ENCODE measurements at places on chromosomes 5 and 9.

DNA sequence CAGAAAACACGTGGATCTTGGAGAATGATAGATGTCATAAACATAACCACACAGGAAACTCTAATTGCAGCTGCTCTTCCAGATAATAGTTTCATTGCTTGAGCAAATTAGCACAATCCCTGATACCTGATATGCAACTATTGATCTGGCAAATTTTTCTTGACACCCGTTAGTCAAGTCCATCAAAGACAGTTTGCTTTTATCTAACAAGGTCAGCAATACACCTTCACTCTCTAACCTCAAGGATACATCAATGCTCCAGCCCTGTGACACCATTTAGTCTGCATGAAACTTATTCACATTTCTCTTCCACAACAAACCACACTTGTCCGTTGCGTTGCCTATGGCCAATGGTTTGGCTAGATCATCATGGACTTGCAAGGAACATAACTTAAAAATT, 16.6 kb downstream of the UGT3A1 start:
- DNase-seq = no peak

DNA sequence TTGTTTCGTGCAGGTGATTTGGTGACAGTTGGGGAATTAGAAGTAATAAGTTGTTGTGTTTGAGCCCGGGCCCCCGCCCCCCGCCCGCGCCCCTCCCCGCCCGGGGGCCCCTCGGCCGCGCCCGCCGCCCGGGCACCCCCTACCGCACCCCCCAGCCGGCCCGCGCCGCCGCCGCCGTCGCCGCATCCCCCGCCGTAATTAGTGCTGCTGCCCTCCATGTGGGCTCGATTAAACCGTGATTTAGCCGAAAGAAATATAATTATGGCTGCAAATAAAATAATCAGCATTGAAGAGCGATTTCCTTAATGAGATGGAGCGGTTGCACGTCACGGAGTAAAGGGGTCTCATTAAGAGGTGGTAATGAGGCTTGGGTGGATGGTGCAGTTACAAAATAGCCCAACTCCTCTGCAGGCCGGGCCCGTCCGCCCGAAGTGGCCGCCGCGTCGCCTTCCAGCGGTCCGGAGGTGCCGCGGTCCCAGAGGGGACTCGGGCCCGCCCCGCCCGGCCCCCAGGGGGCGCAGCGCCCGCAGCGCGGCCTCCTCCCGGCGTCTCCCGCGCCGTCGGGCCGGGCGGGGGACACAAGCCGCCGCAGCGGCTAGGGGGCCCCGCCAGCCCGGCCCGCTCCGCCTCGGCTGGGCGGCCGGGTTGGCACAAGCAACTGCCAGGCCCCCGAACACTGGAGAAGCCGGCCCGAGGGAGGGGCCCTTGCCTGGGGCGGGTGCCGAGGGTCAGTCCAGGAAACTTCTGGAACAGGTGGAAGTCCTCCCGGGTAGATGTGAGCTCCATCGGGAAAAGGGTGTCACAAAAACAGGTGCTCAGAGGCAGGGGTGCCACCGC, 6.9 kb upstream of the OTP start:
- no peak for DNase-seq

GRCh38 chr5:41707853-41708603, 162.2 kb downstream of the OXCT1 start:
- DNase-seq = no peak

DNA sequence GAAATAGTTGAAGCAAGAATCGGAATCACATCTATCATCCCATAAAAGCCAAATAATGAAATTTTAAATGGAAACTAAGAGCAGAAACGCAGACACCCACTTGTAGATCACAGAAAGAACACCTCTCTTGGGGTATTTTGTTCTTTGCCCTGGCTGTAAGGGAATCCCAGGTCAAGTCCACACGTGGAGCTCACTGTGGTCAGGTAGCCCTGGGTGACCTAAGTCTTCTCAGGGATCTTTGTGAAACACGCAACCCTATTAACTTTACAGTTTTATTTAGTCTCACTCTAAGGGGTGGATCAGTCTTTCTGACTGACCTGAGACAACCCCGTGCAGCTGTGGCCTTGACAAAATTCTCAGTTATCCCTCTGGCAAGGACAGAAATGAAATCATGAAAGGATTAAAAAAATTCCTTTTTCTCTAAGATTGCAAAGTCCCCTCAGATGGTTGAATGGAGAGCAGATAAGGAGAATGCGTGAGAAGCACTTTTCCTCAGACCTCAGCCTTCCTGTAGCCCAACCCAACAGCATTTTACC, 111.6 kb downstream of the NREP start:
- no peak for DNase-seq

GRCh38 chr5:11126844-11127243, 365.8 kb upstream of the DAP start:
- DNase-seq = no peak

Measured in activated CD8-positive, alpha-beta memory T cell treated with anti-CD3 and anti-CD28 coated beads for 1 hour (primary cell).